ENCODE measurements at places on chromosomes 16 and 17.
A peak's percentile ranks its signal among the peaks of the same experiment; 100 is the strongest.

- DNase-seq: no peak
Measured at GRCh38 chr17:40659911-40660310, 5.1 kb downstream of the KRT222 start.

- no peak for DNase-seq
Measured at GRCh38 chr16:12341423-12341822, 364.9 kb downstream of the SNX29 start.

- DNase-seq: no peak
Measured at GRCh38 chr16:65271996-65272395, 150.1 kb upstream of the CDH11 start.

DNA sequence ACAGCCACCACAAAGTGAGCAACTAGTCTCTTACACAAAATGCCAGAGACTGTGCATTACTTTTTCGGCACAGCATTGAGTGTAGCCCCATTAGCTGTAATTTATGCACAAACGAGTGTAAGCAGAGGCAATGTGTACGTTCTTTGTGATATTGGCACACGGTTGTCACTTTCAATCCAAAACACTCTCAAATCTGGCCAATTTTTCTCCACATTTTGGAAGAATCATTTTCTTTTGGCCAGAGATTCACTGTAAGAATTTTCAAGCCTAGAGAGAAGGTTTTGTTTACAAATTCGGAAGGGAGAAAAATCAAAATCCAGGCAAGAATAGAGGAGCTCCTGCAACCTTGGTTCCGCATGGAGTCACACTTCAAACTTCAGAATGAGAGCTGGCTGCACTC is 15.4 kb upstream of the KIF2B start:
- no peak for DNase-seq

DNA sequence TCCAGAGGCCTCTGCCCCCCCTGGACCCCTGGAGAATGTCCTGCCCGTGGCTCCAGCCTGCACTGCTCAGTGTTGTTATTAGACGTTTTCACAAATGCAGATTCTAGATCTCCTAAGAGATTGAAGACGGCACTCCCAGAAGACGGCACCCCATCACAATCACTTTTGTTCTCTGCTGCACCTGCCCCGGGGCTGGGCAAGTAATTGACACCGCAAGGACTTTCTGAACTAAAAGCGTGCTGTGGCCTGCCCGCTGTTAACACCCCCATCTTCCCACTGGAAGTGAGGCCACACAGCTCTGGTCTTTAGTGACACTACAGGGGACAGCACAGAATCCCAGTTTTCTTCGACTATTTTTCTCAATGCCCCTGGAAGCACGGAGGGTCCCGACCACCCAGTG is 256.9 kb downstream of the ENGASE start:
- DNase-seq: no peak

DNA sequence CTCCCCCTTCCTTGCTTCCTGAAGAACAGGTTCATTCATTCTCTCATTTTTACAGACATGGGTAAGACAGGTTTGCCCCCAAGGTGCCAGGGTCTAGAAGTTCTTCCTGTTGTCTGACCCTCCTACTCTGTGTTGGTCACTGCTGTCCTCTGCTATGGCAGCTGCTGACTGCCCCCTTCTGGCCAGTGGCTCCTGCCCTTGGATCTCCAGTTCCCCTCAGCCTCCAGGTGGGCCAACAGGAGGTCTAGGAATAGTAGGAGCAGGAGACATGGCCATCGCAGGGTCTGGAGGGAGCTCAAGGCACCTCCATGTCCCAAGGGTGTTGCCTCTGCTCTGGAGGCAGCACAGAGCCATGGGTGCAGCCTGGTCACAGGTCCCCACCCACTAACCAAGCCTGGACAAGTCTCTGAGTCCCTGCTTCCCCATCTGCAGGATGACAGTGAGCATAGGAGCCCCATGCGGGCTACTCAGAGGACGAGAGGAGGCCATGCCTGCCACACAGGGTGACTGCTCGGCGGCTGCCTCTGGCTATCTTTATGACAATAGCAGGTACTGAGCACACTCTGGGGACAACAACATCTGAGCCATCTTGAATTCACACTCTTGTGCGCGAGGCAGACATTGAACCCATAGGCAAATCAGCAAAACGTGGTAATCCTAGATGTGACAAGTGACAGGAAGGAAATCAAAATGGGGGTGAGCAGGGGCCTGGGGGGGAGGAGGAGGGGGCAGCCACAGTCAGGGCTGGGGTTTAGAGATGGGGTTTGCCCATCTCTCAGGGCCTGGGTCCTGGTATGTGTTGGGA is 27.0 kb upstream of the NXPH3 start:
- no peak for DNase-seq

DNA sequence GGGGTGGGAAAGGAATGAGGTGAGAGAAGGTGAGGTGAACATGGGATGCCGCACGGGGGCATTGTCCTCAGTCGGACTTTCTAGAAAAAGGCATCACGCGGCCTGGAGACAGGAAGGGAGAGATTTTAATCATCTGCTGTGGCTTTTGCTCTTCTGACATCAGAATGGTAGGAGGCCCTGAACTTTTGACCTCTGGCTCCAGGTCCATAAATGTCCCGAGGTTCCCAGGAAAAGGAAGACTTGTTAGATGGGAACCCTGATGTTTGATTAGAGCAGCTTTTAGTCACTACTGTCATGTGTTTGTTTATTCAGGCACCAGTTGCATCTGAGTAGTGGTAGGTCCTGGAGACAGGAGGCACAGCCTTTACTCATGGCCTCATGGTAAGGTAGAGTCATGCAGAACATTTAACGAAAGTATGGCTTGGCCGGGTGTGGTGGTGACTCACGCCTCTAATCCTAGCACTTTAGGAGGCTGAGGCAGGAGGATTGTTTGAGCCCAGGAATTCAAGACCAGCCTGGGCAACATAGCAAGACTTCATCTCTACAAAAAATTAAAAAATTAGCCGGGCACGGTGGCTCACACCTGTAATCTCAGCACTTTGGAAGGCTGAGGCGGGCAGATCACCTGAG is 203.1 kb downstream of the MSI2 start:
- peak; percentile 29 for DNase-seq

- no peak for DNase-seq
Measured at GRCh38 chr17:48998587-48999440, 1.6 kb downstream of the IGF2BP1 start.

DNA sequence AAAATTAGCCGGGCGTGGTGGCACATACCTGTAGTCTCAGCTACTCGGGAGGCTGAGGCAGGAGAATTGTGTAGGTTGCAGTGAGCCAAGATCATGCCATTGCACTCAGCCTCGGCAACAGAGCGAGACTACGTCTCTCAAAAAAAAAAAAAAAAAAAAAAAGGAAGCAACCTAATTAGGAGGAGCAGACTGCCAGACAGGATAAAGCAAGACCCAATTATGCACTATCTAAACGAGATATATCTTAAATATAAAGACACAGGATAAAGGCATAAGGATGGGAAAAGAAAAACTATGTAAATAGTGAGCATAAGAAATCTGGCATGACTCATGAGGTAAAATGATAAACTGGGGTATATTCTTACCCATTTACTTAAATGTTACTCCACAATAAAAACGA is 4.9 kb downstream of the TXNDC11 start:
- no peak for DNase-seq

DNA sequence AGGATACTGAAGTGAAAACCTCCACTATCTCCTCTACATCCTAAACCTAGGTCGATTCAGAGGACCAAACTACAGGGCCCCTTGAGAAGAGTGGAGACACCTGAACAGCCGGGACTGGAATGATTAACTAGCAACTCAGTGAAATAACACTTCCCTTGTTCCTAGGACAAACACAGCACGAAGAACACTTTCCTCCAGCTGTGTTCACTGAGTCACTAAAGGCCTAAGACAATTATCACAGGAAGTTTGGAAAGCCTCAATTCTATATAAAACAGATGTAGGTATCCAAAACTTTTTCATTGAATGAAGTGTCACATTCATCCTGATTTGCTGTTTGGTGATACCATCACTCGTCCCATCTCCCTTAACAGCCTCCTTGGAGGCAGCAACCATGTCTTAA is 15.5 kb upstream of the CUEDC1 start:
- no peak for DNase-seq

DNA sequence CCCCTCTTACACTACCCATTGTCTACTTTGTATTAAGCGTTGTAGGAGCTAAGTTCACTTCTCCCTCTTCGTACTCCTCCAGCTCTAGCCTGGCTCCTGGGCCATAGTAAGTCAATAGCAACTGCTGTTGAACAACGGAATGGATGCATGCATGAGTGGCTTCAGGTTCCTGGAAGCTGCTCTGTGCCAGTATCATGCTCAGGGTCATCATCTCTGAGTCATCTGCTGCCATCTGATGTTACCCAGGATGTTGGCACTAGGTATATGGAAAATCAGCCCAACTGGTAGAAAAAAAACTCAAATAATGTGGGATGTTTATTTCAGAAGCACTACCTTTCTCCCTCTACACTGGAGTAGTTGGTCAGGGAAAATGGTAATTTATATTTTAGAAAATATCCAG is 536.8 kb downstream of the NPIPA7 start:
- DNase-seq: no peak

DNA sequence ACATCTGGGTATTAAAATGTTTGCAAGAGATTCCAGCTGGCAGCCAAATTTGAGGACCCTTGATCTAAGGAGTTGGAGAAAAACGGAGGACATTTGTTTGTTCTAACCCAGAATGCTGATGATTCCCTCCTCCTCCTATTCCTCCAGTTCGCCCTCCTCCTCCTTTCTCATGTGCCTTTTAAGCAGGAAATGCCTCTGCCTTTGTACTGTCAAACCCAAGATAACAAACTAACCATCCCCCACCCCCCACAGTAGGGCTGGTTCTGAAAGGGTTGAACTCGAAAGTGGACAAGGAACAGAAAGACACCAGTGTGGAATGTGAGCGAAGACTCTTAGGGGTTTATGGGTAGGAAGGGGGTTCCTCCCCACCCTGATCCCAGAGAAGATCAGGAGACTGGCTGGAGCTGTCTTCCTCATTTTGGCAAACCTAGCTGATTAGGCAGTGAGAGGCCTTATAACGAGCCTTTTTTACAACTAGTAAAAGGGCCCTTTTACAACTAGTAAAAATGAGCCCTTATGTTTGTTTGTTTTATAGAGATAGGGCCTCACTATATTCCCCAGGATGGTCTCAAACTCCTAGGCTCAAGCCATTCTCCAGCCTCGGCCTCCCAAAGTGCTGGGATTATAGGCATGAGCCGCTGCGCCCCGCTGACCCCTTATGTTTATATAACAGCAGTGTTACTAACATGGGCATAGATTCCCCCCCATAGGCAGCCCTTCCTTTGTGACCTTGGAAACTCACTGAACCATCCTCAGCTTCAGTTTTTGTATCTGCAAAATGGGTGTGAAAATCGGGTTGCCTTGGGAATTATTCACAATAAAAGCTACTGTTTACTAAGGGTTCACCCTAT is 975 bp downstream of the CHD9 start:
- no peak for DNase-seq

DNA sequence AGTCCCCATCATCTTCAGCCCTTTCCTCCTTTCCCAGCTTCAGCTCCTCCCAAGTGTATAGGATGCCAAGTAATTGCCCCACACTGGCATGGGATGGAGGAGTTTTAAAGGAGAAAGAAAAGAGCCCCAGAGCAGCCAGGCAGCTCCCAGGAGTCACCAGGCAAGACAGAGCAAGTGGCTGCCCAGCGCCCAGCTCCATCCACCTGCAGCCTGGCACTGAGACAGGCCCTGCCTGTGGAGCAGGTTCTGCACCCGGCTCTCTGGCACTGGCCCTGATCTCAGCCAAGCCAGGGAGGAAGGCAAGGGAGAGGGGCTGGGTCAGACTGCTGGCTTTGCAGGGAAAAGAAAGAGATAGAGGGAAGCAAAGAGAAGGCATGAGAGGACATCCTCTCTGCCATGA is 21.7 kb downstream of the FOXN1 start:
- no peak for DNase-seq

GRCh38 chr17:40623419-40624210 is 24.0 kb downstream of the SMARCE1 start:
- DNase-seq: no peak

DNA sequence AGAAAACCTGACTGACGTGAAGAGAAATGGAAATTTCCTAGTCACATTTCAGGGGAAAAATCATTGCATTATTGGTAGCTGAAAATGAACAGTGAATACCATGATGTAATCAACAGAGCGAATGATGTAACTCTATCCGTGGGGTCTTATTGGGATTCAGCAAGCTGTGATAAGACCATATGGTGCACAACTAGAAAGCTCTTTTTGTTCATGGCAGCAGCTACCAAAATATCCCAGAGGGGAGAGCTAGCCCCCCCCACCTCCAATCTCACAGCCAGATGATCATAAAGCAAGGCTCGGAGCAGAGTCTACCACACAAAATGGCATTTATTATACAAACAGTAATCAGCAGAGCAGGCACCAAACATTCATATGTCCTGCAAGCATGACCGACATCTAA is 22.2 kb upstream of the DNAH17 start:
- DNase-seq: no peak

GRCh38 chr17:76690596-76691280 is 20.0 kb downstream of the MXRA7 start:
- no peak for DNase-seq

DNA sequence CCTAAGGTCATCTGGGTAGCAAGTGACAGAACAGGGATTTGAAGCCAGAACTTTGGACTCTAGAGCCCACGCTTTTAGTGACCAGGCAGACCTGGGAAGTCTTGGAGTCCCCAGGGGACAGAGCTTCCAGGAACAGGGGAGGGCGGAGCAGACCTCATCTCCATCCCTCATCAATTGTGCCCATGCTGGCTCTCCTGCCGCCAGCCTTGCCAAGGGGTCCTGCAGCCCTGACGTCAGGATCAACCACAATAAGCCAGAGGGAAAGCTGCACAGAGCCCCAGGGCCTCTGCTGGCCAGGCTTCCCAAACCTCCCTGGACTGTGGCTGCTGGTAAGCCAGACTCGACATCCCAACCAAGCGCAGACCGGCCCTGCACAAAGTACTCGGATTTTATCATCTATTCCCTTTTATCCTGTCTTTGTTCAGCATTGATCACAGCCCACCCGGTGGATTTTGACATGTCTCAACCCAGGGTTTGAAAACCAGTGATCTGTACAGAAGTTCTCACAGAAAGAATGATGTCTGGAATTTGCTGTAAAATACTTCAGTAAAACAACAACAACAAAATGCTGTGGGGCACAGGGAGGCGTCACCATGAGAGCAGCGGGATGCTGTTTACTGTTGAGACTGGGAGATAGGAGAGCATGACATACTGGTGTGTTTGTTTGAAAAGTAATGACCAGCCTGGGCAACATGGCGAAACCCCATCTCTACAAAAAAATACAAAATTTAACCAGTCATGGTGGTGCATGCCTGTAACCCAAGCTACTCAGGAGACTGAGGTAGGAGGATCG is 11.8 kb downstream of the C16orf74 start:
- no peak for DNase-seq

- DNase-seq: peak; percentile 32
Measured at GRCh38 chr17:4175921-4176807, 33.2 kb downstream of the CYB5D2 start.

GRCh38 chr17:151886-152859 is 14.8 kb downstream of the SCGB1C2 start:
- no peak for DNase-seq

- peak; percentile 77 for DNase-seq
Measured at GRCh38 chr16:75288596-75289120, 37.2 kb upstream of the BCAR1 start.

Measured in stimulated activated naive CD8-positive, alpha-beta T cell treated with anti-CD3 and anti-CD28 coated beads, Interleukin-15, amount 100 ng/mL, for 72 hours (primary cell).